ENCODE measurements at places on chromosomes 6 and 20.

DNA sequence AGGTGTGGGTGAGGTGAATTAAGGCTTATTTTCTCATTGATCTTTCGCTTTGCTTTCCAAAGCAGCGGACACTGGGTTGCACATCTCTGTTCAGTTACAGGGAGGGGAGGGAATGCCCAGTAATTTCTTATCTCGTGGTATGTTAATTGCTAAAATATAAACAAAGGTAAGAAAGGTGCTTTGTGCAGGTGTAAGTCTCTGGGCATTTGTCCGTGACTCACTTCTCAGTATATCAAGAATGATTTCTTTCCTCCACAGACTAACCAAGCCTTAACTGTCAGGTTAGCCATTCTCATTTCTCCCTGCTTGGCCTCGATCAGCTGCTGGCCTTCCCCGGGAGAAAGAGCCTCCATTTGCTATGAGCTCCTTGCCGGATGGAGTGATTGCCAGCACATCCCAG lies 862.1 kb downstream of the KIF16B start:
- no peak for DNase-seq

DNA sequence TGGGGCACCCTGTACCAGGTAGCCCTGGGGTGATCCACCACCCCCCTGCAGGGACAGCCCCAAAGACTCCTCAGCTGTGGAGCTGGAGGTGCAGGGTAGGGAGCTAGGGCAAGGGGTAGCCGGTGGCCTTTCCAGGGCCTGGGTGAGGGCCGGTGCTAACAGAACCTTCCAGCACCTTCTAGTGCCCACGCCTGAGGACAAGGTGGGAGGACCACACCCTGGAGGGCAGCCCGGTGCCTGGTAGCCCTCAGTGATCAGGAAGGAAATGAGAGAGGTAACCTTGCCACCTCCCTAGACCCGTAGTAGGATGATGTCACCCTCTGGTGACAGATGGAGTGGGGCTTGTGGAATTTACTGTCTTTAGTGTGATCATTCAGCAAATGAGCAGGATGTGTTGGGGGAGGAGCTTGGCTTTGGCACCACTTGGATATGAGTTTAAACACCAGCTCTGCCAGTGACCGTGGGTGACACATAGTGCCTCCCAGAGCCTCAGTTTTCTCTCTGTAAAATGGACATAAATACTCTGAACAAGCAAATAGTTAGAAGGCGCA lies 187.7 kb downstream of the NFATC2 start:
- DNase-seq: no peak

GRCh38 chr6:118377711-118378414 lies 170.2 kb upstream of the PLN start:
- no peak for DNase-seq

DNA sequence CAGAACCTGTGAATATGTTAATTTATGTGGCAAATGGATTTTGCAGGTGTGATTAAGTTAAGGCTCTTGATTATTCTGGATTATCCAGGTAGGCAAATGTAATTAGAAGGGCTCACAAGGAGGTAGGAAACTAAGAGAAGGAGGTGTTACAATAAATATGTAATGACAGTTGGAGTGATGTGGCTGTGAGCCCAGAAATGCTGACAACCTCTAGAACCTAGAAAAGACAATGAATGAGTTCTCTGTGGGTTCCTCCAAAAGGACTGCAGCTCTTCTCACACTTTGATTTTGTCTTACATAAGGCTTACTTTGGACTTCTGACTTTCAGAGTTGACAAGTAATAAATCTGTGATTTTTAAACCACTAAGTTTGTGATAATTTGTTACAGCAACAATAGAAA lies 406.6 kb upstream of the EPHA7 start:
- DNase-seq: no peak

DNA sequence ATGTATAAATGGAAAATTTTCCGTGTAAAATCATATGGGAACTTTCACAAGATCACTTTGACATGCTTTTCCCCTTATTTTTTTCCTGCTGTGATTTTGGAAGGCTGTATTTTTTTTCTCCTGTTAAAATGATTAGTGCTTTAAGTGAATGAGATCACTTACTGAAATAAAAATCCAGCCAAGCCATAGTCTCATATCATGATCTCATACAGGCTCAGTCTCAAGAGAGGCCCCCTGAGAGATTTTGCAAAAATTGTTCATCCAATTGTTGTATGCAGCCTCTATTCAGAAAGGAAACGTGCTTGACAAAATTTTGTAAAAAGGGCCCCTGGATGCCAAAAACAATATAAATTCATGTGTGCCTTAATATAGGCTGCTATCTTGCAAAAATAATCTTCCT lies 528.2 kb downstream of the HDGFL1 start:
- DNase-seq: no peak

DNA sequence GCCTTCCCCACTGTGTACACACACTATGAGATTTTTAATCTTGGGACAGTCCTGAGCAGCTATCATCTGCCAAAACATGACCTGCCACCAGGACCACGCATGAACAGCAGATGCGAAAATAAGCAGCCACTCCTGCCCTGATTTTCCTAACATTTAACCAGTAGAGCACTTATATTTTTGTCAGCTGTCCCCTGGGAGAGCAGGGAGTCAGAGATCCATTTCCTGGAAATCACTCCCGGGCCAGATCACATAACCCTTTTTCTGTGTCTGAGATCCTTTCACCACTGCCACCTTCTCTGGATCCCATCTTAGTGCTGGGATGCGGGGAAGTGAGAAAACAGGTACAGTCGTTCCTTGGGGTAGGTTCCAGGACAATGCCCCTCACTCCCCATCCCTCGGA lies 5.7 kb downstream of the SDCBP2 start:
- DNase-seq: no peak

DNA sequence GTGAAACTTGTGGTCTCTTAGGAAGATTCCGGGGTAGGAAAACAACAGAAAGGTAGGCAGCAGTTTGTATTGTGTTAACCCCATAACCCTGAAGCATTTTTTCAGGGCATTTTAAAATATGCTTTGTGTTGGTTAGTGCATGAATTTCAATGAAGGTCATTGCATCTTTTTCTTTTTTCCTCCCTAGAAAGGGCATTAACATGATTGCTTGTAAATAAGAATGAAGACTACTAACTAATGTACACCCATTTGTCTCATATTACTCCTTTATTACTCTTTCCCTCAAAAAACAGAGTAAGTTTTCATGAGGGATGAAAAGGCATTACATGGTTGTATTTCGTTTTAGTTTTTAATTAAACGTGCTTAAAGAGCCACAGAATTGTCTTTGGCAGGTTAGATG lies 141.4 kb downstream of the OGFRL1 start:
- no peak for DNase-seq

DNA sequence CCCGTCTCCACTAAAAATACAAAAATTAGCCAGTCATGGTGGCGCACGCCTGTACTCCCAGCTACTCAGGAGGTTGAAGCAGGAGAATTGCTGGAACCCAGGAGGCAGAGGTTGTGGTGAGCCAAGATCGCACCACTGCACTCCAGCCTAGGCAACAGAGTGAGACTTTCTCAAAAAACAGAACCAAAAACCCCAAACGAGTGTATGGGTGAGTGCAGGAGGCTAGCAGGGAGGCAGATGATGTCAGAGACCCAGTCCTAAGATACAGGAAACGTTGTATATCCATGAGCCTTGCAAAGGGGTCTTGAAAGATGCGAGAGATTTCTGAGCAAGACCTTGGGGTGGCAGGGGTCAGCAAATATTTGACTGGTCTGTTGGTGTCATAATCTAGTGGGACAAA lies 136.2 kb downstream of the JARID2 start:
- no peak for DNase-seq

DNA sequence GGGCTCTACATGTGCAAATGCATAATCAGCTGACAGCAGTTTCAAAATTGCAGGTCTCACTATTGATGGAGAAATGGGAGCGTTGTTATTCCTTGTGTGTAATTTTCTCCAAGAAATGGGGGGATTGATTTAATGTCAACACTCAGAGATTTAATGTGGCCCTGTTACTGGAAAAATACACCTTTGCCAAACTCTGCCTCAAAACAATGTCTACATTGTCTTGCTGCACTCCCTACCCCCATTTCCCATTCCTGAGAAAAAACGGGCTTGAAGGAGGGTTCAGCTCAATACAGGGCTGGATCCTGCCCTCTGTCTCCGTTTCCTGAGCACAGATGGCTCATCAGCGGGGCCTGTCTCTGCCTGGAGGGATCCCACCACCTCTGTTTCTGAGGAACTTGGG lies 18.4 kb downstream of the EDN3 start:
- DNase-seq: no peak

- no peak for DNase-seq
These were observed 73.0 kb upstream of the PBOV1 start for GRCh38 chr6:138291036-138291848.

DNA sequence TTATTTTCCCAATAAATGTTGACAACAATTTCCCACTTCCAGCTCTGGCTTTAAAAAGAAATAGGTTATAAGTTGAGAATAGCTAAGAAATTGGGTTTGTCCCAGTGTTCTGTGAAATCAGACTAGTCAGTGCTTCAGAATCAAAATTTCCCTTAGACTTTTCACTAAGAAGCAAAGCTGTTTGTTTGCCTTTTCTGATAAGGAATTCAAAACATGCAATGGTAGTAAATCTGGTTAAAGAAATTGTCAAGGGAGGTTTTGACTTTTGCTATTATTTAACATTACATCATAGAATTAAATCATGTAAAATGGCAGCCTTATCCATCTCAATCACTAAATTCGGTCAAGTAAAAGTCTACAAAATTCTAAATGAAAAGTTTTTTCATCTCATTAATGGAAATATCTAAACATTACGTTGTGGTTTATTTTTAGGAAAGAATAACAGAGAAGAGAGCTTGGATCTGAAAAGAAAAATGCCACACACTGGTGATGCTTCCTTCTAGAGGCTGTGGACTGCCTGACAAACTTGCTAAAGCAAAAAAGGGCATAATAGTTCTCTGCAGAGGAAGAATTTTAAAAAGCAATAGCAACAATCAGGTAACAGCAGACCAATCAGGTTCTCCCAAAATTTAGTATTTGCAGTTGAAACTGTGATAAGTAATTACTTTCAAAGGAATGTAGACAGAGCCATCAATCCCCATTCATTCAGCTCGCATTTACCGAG lies 36.4 kb downstream of the PLAGL1 start:
- DNase-seq: no peak

- no peak for DNase-seq
These were observed 57.2 kb upstream of the IRAK1BP1 start for GRCh38 chr6:78810146-78810545.

DNA sequence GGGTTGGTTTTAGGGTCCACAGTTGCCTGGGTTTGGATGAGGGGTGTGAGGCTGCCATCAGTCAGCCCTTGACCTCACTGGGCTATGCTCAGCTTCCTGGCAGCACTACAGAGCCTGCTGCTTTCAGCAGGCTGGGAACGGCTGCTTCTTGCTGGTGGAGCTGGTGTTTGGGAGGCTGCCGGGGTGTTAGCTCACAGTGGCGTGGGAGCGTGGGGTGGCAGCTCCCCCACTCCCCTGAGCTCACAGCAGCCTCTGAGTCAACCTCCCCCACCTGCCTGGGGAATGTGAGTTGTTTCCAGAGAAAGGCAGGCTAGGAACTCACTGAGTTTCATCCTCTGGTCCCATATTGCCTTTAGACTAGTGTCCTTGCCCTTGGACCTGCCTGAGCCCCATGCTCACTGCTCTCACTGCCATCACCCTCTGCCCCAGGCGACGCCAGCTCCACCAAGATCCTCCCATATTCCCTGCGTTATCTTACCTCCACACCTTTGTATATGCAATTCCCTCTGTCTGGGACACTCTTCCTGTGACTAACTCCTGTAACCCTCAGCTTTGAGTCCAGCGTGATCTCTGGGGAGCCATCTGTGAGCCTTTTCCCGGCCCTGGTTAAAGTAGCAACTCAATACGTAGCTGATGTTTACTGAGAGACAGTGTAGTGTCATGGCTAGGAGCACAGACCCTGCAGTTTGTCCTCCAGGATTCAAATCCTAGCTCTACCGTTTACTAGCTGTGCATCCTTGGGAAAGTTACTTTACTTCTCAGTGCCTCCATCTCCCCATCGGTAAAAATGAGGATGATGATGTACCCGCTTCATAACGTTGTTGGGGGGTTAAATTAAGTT lies 34.8 kb downstream of the PPP1R16B start:
- DNase-seq: no peak

GRCh38 chr6:35166520-35166919 lies 25.4 kb upstream of the TCP11 start:
- DNase-seq: no peak

DNA sequence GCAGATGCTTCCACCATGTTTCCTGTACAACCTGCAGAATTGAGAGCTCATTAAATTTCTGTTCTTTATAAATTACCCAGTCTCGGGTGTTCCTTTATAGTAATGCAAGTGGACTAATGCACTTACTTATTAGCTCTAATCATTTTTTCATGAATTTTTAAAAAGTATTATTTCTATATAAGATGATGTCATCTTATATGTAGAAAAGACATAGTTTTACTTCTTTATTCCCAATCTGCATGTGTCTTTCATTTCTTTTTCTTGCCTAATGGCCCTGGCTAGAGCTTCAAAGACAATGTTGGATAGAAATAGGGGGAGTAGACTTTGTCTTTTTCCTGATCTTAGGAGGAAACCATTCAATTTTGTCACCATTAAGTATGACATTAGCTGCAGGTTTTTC lies 27.8 kb downstream of the OTOR start:
- no peak for DNase-seq

DNA sequence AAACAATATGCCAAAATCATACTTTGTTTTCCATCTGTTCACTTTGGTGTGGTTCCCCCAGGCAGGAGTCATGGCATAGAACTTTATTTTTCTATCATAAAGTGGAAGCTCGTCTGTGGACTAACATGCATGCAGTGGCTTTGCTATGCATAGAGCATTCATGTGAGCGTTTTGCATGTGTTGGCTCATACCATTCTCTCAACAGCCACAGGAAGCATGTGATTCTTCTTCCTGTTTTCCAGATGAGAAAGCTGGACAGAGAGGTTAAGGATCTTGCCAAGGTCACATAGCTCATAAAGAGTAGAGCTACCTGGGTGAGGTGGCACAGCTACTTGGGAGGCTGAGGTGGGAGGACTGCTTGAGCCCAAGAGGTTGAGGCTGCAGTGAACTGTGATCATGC lies 123.4 kb upstream of the HDGFL1 start:
- no peak for DNase-seq

- no peak for DNase-seq
These were observed 888.8 kb downstream of the QKI start for GRCh38 chr6:164303102-164303964.

GRCh38 chr6:54846243-54846856 lies at the start of gene FAM83B:
TSS of gene FAM83B (plus strand) at chr6:54846771. CDS start at chr6:54870247, 23,476 bp downstream.
- no peak for DNase-seq

DNA sequence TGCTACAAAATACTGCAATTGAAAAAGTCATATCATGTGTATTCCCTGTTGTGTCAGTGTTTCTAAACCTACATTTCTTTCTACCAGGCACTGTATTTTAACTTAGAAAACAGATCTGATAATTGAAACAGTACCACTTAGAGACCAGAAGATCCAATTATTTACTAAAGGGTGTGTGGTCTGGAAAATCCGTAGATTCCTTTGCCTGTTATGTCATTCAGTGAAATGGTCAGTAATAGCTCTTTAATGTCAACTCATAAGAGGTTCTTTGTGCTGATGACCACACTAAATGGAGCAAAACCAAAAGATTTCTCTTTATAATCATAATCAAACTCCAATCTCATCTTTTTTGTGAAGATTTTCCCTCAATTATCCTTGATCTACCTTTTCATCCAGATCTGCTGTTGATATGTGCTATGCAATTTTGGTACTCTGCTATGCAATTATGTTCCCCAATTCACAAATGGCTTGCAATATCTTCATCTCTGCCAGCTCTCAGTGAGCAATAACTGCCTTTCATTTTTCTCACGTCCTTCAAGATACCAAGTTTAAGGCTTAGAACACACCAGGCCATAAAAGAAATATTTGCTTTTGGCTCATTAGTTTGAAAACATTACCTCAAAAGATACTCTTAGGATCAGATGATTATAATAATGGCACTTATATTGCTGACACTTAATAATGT lies 165.5 kb downstream of the MOXD1 start:
- no peak for DNase-seq
